ENCODE measurements at places on chromosomes 11 and 22.
A peak's percentile ranks its signal among the peaks of the same experiment; 100 is the strongest.

DNA sequence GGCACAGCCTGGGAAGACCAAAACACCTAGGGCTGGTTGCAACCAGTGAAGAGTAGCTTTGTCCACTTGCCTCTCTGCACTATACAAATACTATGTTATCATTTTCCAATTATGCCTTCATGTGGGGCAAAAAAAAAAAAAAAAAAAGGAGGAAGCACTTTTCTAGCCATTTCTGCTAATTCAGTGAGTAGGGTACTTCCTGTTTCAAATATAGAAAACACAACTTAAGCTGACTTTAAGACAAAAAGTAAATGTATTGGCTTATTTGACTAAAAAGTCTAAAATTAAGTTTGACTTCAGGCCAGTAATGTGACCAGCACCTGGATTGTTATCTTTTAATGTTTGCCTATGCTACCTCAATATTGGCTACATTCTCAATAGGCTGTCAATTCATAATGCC lies 15.3 kb downstream of the CCDC73 start:
- DNase-seq = no peak

DNA sequence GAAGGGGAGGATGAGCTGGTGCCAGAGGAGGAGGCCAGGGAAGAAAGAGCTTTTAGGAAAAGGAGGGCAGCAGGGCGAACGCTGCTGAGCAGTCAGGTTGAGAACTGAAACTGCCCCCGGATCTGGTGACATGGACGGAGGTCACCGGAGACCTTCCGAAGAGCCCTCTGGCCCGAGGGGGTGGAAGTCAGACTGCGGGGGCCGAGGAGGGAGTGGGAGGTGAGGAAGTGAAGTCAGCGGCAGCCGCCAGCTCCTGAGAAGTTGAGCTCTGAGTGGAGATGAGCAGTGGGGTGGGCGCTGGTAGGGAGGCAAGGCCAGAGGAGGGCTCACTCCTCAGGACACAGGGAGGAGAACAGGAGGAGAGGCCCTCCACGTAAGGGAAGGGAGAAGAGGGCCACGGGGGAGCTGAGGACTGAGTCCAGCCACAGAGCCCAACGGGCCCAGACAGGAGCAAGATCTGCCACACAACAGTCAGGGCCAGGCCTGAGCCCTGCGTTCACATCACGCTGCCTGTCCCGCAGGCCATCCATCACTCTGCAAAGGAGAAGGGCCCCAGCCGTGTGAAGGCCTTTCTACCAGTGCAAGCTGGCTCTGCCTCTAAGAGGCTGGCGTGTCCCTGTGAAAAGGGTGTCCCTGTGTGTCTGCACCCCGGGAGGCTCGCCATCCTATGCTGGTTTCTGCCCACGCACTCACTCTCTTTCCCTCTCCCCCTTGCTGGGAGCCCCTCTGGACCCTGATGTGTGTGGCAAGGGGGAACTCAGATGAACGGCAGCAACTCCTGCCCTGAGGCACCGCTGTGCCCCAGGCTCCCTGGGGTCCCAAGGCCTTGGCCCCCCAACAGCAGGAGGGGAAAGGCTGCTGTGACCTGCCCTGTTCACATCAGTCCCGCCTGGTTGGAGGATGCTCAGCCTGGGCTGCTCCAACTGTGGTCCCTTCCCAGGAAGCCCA lies 19.0 kb upstream of the LRRC32 start:
- DNase-seq = no peak

- DNase-seq = no peak
Observed at GRCh38 chr22:49124608-49125007, 703.1 kb downstream of the BRD1 start.

DNA sequence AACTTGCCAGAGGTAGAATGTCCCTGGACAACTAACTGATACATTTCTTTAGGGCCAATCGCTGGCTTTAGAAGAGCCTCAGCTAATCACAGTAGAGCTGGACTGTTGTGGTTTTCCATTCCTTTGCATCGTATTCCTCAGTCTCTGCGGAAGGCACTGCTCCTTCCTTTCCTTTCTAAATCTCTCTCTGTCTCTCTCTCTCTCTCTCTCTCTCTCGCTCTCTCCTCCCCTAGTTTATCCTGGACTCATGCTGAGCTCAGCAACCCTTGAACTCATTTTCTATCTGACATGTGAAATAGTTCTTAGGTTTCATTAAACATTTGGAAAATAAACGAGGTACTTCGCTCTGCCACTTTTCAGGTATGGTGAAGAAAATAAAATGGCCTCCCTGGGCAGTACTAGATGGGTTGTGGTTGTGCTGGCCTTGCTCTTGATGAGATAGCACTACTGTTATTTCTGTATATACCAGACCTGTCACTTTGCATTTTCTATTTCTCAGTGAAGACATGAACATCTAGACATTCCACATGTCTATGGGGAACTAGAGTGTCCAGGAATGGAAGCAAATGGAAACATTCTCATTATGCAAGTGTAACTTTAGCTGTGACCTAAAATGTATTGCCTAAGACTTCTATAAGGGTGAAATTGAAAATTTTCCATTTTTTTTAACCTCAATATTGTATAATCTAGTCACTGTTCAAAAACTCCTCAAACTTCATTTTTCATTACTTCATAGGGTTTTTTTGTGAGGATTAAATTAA lies 12.0 kb upstream of the SESN3 start:
- no peak for DNase-seq

DNA sequence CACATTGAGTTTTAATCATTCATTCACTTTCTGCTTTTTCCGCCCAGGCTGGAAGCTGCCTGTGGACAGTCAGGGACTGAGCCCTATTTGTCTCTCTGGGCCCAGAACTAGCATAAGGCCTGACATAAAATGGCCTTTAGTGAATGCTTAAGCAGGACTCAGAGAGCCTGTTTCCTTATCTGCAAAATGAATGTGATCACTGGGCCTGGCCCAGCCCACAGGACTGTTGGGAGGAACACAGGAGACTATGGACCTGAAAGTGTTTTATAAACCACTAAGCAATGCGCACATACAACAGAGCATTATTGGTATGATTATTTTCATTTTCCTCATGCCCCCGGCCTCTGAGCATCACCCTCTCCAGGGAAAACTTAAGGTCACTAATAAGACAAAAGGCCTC lies 3.9 kb upstream of the MYH9 start:
- DNase-seq = no peak

GRCh38 chr11:114664641-114665040 lies 13.7 kb upstream of the NXPE2 start:
- DNase-seq = no peak

- DNase-seq = no peak
Observed at GRCh38 chr11:131402040-131402439, 31.6 kb downstream of the NTM start.

- DNase-seq = no peak
Observed at GRCh38 chr22:23497016-23497885, 82.8 kb downstream of the IGLL1 start.

DNA sequence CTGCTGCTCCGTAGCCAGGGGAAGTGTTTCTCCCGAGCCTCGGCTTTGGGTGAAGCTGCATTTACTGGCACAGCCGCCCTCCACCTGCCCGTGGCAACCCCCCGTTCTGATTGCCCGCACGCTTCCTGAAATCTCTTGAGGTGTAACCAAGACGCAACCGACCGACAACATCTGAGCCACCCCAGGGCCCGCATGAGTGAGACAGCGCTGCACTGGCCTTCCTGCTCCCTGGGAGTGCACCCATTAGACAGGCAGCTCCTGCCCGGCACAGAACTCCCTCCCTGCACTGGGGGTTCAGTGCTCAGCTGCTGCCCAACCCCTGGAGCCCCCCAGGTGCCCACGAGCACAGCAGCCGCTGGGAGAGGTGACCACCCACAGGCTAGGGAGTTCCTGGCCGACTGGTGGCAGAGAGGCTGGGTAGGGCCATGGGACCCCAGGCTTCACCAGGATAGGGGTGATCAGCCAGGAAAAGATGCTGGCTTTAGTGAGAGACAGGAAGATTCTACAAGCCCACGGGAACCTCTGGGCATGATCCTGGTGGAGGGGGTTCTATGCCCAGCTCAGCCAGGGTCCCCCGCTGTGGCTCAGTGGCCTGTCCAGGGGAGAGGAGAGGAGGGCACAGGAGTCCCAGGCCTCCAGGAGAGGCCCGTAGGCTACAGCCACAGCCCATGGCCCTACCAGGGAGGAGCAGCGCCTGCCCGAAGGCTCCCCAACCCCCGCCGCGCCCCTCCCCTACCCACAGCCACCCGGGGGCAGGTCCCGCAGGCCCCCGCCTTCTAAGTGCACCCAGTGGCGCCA lies 14.6 kb downstream of the PLXNB2 start:
- no peak for DNase-seq

DNA sequence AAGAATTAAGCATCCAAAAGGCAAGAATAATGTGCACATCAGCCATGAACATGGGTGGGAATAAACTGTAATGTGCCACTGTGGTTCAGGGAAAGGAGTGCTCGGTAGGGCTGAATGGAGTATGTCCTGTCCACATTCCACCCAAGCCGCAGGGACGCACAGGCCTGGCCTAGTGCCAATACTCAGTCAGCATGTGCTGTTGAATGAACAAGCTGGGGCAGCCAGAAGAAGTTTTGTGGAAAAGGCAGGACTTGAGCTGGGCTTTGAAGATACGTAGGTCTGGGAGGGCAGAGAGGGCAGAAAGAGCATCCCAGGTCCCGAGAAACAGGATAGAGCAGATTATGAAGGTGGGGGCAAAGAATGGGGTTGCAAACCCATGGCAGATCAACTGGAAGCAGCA lies 60.0 kb upstream of the PLET1 start:
- DNase-seq = peak; percentile 51

- DNase-seq = no peak
Observed at GRCh38 chr22:47020166-47020565, 257.7 kb downstream of the TBC1D22A start.

DNA sequence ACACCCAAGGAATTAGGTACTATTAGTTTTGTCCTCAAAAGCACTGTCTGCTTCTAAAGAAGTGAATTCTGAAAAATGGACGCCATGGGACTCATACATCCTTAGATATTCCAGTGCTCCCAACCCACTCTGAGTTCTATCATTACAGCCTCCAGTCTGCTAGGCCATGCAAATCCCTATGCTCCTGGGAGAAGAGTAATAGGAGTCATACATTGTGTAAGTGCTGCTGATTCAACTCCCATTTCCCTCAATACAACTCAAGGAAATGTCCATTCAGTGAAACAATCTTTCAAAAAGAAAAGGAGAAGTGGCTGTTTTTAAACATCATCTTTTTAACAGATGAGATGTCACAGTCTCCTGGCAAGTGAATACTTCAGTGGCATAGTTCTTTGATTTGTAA lies 590.2 kb upstream of the LRRC4C start:
- DNase-seq = no peak

GRCh38 chr11:12516387-12517105 lies 139.2 kb downstream of the PARVA start:
- no peak for DNase-seq

DNA sequence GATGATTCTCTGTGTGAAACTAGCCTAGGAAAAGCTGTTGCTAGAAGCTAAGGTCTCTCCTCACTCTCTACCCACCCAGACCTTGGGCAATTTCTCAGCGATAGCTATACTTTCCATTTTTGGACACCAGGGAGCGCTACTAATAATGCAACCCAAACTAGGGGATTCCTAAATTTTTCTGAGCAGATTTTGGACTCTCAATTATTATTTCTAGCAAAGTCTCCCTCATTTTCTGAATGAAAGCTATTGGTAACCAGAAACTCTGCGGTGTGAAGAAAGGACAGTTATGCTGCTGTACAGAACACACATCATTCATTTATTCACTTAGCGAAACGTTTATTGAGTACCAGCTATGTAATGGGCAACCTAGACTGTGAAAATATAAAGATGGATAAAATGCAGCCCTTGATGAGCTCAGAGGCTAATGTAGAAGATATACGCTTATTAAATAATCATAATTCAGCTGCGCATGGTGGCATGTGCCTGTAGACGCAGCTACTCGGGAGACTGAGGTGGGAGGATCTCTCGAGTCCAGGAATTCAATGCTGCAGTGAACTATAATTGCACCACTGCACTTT lies 6.1 kb upstream of the STIM1 start:
- no peak for DNase-seq

GRCh38 chr11:41456269-41456668 lies 3.2 kb downstream of the LRRC4C start:
- DNase-seq = no peak

DNA sequence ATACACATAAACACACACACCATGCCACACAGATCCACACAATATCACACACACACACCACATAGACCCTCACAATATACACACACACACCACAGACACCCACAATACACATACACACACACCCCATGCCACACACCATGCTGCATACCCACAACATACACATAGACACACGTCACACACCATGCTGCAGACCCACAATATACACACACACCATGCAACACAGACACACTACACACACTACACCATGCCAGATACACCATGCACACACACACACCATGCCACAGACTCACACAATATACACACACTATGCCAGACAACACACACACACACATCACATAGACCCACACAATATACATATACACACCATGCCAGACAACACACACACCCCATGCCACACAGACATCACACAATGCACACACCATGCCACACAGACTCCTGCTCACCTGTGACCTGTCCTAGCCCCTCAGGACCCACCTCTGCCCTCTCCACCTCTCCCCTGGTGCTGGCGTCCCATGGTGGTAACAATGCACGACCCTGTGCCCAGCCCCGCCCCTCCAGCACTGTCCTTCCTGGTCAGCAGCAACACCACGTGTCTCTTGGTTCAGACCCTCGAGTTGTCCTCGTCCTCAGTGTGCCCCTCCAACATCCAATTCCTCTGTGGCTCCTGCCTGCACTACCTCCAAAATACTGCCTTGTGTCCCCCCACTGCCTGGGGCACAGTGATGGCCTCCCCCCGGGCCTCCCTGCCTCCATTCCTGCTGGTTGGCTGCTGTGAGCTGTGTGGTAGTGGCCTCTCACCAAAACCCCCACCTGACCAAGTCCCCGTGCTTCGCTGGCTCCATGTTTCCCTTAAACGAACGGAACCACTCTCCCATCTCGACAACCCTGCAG lies 23.7 kb upstream of the RFPL3 start:
- DNase-seq = no peak

DNA sequence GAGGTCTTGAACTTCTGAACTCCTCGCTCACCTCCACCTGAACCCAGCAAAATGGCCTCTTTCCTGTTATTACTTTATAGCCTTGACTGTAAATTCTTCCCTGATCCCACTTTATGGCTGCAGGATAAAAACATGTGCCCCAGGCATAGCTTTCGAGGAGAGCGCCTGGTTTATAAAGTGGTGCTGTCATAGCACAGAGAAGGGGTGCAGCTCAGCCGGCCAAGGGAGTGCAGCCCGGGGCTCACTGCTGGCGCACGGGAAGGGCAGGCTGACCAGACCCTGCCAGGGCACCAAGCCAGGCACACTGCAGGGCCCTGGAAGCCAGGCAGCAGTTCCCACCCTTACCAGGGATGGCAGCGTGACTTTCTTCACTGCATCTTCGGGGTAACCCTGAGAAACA lies 50.9 kb downstream of the ISX start:
- no peak for DNase-seq

- peak; percentile 69 for DNase-seq
Observed at GRCh38 chr11:57349491-57350274, 11.5 kb downstream of the P2RX3 start.

- no peak for DNase-seq
Observed at GRCh38 chr11:72688929-72689328, 14.7 kb upstream of the PDE2A start.
